RWPE1 (cell line): ENCODE measurements at places on chromosomes 3 and 15.

DNA sequence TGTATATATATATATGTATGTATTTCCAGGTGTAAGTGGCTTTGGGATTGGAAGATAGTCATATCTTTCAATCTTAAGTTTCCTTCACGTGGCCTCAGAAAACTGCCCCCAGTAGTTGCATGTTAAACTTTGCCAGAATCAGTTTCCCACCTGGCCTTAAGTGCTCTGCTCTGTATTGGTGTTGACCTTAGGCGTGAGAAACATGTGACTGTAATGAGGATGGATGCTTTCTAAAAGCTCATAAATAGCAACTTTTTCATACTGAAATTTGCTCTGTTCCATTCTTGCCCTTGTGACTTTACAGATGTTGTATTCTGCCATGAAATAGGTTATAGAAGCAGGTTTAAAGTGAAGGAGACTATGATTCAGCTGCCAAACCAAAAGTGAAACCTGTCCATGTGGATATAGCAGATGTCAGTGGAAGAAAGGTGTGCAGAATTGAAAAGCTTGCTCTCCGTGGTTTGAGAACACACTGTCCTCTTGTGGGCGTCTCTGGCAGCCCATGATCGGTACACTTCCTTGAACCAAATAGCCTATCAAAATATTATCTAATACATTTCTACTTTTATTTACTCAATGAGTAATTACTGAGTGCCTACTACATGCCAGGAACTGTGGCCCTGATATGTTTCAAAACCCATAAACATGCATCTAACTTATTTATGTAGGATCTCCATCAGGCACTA is 15.8 kb downstream of the SCG5 start:
- peak; percentile 42 for DNase-seq

DNA sequence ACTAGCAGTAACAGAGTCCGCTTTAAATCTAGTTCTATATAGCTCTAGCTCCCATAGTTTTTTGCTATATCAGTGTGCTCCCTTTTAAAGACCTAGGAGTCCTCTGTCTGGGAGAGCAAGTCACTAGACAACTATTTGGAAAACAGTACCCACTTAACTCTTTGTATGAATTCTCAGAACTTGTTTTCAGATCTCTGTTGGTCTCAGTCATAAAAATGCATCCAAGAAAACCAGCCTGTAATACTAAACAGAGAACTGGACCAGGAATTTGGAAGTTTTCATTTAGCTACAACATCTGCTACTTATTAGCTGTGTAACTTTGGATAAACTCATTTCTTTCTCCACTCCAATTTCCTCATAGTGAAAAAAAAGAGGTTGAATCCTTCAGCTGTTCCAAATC is 56.9 kb upstream of the C3orf49 start:
- DNase-seq = no peak

DNA sequence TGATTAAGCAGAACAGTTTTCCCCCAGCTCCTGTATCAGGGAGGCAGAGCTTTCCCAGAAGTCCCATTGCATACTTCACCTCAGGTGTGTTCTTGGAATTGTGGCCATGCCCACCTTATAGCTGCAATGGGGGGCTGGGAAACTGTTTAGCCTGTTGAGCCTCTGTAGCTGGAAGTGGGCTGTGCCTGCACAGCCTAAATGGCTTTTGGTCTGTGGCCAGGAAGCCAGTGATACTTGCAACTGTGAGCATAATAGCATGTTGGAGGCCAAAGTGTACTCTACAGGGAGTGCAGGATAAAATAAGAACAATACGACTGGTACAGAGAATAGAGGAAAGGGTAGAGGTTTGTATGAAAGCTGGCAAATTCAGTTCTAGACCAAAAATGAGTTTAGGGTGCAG is 248.5 kb downstream of the PTPRG start:
- DNase-seq = no peak

GRCh38 chr3:119571230-119571629 is 8.1 kb upstream of the ADPRH start:
- DNase-seq = no peak

DNA sequence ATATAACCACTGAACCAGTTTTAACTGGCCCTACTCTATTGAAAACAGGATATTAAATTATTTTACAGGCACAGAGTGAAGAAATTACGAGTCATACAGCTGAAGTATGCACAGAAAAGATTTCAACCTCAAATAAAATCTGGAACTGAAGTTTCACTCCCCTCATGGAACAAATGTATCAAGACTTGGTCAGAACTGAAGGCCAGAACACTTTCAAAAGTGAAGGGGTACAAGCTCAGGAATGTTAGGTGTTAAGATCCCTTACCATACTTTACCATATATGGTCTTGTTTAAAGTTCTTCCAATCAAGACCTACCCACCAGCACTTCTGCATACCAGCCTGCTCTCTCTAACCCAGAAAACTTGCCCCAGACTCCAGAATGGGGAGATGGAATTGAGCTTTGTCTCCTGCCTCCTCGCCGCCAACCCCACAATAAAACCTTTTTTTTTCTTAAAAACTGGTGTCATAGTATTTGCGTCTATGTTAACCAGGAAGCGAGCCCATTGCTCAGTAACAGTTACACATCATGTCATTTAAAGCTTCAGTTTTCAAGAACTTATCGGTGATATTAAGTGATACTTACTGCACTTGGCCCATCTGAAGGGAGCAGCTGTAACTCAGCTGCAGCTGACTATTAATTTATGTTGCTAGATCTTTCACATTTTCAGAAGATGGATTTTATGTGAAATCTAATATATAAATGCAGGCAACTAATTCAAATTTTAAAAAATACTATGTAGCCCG is 59.9 kb downstream of the OXSM start:
- no peak for DNase-seq

DNA sequence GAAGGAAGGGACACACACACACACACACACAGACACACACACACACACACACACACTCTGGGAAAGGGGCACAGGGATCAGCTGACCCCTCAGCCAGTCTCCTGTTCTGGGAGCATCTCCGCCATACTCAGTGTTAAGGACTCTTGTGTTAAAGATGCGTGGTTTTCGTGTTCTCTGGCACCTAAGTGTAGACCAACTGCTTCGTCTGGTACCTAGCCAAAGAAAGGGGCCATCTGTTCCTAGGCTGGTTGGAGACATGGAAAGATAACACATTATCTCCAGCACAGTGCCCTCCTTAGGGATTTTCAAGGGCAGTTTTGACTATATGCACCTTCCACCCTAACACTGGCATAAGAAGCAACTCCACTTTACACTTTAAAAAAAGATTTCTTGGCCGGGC is 65.1 kb downstream of the EPHB1 start:
- no peak for DNase-seq

DNA sequence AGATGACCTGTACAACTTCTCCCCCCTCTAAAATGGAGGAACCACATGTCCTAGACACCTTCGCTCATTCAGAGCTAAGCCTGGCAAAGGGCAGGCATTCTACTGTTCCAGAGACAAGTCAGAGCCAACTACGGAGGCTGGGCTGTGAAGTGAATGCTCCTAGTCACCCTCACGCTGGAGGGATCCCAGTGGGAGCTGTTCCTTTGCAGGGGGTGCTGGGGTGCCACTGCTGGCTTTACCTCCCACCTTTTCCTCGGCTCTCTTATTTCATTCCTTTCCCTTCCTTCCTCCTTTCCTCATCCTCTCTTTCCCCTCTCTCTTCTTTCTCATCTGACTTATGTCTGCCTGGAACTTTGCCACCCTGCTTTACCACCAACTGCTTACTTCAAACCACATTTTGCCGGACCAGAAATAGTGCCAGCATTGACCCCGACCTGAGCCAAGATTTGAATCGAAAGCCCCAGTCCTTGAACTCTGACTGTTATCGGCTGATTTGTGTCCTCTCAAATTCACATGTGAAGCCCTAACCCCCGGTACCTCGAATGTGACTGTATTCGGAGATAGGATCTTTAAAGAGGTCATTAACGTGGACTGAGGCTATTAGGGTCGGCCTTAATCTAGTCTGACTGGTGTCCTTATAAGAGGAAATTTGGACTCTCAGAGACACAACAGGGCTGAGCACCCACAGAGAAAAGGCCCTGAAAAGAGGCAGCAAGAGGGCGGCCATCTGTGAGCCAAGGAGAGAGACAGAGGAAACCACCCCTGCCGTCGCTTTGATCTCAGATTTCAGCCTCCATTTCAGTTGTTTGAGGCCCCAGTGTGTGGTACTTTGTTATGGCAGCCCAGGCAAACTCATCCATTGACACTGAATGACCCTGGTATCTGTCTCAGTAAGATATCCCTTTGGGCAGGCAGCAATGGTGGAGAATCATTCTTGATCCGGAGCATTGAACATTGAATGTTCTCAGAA is 31.3 kb upstream of the TBC1D21 start:
- DNase-seq = no peak

GRCh38 chr3:8996681-8997121 is 33.4 kb upstream of the RAD18 start:
- no peak for DNase-seq

- peak; percentile 43 for DNase-seq
Observed at GRCh38 chr3:105806359-105806758, 62.5 kb downstream of the CBLB start.

- DNase-seq = peak; percentile 41
Observed at GRCh38 chr3:194632809-194633348, 340 bp downstream of the TMEM44 start.

GRCh38 chr3:171951597-171951996 is 87.8 kb upstream of the FNDC3B start:
- DNase-seq = no peak

DNA sequence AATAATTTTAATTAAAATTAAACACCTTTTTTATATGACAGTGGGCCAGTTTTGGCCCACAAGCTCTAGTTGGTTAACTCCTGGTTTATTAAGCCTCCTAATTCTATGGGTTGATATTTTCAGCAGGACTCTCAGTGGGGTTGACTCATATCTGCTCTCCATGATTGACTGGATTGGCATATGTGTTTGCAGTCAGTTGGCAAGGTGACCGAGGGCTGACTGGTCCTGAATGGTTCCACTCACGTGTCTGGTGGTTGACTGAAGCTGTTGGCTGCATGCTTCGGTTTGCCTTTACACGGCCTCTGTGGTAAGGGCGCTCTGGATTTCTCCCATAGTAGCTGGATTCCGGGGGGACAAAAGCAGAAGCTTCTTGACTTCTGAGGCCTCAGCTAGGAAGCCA is 65.3 kb upstream of the ZNF280D start:
- DNase-seq = no peak

DNA sequence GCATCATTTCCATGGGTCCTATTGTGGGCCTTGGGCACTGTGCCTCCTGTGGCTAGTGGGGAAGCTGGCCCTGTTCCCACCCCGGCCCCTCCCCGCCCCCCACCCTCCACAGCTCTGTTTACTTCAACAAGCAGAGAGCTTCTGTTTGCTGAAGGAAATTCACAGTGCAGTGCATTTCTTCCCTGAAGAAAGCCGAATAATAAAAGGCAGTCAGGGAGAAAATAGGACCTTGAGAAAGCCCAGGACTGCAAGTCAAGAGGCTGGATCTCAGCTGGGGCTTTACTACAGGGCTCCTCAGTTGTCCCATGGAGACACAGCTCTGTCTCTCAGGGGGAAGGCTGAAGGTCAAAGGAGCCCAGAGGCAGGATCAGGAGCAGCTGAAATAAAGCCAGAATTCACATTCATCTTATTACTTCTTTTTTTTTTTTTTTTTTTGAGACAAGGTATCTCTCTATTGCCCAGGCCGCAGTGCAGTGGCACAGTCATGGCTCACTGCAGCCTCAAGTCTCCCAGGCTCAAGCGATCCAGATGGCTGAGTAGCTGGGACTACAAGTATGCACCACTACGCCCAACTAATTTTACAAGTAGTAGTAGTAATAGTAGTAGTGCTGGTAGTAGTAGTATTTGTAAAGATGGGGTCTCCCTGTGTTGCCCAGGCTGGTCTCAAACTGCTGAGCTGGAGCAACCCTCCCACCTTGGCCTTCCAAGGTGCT is 33.0 kb upstream of the LACTB start:
- DNase-seq = no peak

DNA sequence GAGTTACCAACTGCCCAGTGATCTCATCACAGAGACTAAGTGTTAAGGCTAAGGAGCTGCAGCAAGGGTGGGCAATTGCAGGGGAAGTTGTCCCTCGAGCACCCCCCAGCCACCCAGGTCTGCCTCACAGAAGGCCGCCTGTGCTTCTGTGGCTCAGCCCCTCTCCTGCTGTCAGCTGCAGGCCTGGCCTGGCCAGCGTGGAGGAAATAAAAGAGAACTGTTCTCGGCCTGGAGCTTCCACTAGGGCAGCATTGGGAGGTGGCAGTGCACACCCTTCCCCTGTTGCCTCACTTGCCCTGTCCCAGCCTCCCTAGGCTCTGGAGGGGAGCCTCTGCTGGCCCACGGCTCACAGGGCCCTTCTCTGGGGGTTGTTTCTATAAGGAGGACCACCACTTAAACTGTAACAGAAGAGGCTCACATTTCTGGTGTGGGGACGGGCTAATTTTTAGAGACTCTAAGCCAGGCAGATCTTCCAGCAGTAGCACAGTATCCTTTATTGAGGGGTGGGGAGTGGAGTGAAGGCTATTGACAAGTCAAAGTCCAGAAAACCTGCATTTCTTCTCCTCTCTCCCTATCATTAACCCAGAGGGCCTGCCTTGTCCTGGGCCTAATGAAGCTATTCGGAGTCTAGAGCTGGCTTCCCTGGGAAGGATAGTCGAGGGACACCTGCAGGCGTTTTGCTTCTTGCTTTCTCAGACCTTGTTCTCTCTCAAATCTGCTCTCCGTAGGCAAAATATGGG is 75.6 kb upstream of the ADPGK start:
- DNase-seq = no peak

DNA sequence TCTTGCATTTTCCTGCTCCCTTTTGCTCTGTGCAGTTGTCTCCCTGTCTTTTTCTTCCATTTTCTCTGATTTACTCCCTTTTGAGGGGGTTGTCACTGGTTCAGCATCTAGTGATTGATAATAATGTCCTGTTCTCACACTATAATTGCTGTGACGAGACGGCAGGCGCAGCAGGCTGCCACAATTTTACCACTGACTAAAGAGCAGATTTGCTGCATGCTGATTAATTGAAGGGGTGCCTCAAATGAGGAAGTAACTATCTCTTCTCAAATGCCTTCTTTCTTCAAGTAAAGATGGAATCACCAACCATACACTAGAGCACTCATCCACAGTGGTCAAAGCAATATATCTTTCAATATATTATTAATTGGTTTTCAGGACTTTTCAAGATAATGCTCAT is 219.3 kb downstream of the CBLB start:
- no peak for DNase-seq

DNA sequence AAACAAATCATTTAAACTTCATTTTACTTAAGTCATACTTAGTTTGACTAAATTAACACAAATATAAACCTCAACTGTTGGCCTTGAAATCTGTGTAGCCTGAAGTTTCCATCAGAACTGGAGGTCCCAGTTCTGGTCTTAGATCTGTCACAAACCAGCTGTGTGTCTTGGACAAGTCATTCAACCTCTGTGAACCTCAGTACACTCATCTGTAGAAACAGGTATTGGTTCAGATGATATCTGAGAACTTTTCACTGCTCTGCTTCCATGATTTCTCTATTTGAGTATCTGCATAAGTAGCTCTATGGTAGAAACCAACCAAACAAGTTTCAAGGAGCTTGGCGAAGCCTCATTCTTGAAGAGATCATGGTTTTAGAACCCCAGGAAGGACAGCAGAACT is 60.4 kb upstream of the SLC2A2 start:
- DNase-seq = no peak

DNA sequence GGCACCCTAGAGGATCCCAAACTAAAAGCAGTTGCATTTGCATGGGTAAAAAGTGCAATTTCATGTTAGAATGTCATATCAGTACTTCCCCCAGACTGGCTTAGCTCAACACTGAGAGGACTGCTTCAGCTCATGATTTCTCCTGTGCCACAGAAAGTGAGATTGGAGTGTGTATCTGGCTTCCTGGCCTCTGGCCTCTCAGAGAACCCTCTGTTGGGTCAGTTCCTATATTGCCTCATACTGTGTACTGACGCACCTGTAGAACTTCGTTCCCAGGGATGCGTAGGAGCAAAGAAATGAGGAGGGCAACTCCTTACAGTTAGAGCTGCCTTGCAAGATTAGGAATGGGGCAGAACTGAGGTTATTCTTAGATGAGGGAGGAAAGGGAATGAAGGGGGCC is 340.8 kb downstream of the TIGIT start:
- no peak for DNase-seq
